ENCODE measurements at places on chromosomes 3 and 15.

GRCh38 chr3:16888785-16889607 is 4.2 kb downstream of the PLCL2 start:
- DNase-seq, result no peak

DNA sequence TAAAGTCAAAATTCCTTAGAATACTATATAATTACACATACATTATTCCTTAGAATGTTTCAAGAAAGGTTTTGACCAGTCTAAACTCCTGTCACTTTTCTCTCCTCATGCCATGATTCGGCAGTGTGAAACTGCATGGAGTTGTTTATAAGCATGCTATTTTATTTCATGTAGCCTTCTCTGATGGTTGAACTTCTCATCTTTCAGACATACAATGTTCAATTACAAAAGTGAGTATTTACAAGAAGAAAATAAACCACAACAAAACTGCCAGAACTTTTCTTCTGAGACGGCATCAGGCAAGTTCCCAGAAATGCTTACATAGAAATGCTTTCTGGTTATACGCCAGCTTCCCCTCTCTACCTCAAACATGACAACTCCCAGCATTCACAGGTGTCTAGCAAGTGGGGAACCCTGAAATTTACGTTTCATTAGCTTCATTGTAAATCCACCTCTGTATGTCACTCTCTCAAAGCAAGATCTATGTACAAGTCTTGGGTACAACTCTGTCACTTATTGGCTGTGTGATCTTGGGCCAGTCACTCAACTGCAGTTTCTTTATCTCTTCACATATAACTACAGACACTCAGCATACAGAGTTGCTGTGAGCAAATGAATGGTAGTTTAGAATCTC is 42.7 kb downstream of the HDGFL3 start:
- peak; percentile 62 for DNase-seq

DNA sequence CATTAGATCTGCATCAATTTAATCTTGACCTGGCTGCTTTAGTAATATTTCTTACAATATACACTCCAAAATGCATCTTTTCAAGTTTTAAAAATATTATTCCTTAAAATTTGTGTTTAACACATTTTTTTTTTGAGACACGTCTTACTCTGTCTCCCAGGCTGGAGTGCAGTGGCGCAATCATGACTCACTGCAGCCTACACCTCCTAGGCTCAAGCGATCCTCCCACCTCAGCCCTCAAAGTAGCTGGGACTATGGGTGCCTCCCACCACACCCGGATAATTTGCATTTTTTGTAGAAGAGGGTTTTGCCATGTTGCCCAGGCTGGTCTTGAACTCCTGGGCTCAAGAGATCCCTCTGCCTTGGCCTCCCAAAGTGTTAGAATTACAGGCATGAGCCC is 73.6 kb downstream of the ETV5 start:
- peak; percentile 6 for DNase-seq

DNA sequence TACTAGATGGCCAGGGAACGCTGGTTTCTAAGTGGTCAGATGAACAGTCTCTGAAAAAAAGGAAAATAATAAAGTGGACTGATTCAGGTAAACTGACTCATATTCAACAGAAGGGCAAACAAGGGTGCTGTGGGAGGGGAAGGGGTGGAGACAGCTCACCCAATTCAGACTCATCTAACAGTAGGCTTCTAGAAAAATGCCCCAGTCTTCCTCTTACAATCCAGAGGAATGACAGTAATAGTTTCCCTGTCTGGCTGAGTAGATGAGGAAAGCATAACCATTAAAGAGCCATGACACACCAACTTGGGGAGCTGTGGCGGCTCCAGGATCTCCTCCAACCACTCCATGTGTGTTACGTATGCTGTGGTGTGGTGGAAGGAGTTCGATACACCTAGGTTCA is 231.4 kb upstream of the UMPS start:
- no peak for DNase-seq

DNA sequence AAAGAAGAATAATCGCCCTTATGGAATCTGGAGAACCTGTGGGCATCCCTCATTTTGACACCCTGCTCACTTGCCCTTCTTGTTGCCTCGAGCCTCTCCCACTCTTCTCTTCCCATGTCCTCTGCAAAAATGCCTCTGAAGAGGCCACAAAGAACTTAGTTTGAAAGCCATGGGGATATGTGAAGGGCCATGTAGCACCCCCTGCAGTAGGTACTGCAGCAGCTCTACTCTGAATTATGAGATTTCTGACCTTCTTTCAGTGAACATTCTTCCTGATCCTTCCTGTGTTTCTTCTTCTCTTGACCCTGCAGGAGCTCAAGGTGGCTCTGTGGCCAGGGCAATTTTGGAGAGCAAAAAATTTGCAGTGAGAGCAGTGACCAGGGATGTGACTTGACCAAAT is 30.4 kb upstream of the TRA2B start:
- DNase-seq, result no peak

GRCh38 chr3:155089495-155089894 is 9.4 kb downstream of the MME start:
- DNase-seq, result no peak

- DNase-seq, result no peak
Observed at GRCh38 chr3:195182470-195182795, 88.5 kb downstream of the XXYLT1 start.

DNA sequence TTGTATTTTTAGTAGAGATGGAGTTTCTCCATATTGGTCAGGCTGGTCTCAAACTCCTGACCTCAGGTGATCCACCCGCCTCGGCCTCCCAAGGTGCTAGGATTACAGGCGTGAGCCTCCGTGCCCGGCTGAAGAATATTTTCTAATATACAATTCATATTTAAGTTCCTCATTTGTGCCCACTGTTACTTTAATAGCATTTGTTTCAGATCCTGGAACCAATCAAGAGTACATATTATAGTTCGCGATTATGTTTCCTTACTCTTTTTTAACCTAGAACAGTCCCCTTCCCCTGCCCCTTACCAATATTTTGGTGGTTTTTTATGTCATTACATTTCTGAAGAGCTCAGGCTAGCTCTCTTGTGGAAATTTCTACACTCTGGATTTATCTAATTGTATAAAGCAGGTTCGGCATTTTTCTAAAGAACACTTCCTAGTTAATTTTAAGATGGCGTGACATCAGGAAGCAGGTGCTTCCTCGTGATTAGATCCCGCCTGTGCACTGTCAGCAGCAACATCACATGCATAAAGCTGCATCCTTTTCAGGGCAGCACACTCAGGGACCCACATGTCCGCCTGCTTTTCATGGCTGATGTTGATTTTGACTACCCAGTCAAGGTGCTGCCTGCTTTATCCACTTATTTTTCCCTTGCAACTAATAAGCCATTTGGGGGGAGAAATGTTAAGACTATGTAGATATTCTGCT is 88.7 kb upstream of the EPHB3 start:
- DNase-seq, result no peak

- DNase-seq, result no peak
Observed at GRCh38 chr3:134846084-134846483, 51.0 kb downstream of the EPHB1 start.

DNA sequence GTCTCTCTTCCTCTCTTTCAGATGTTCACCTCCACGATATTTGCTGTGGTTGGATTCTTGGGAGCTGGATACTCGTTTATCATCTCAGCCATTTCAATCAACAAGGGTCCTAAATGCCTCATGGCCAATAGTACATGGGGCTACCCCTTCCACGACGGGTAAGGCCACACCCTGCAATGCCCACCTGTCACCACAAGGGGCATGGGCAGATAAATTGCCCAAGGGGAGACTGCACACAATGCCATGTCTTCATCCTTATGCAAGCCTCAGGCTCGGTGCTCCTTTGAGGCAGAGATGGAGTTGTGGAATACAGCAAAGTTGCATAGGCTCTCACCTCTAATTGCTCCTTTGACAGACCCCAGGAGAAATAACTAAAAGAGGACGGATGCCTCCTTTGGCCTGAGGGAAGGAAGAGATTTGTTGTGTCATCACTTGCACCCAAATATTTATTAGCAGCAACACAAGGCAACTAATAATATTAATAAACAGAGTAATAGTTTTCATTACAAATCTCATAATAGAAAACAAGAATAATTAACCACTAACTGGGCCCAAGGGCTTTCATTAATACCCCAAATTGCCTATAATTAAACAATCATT is 13.2 kb downstream of the TM4SF4 start:
- peak; percentile 41 for DNase-seq

DNA sequence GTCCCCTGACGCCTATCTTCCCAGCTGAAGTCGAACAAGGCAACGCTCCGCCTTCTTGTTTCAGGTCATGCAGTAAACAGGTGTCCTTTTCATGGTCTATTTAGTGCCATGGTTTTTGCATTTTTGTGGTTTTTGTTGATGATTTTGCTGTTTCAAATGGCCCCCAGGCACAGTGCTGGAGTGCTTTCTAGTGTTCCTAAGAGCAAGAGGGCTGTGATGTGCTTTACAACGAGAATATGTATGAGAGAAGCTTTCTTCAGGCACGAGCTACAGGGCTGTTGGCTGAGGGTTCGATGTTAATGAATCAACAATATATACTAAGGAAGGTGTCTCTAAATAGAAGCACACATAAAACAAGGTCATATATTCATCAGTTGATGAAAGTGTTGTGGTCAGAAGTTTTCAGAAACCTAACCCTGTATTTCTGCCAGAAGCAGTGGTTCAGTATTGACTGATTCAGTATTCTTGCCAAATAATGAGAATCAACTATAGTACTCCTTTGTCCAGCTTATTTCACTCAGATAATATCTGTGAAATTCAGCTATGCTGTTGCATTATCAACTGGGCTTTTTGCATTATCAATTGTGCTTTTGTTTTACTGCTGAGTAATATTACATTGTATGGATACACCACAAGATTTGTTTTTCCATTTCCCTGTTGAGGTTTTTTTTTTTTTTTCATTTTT is 18.5 kb downstream of the LIMD1 start:
- no peak for DNase-seq

- DNase-seq, result no peak
Observed at GRCh38 chr15:62559381-62559733, 394.3 kb upstream of the C2CD4B start.

- no peak for DNase-seq
Observed at GRCh38 chr3:40763807-40764206, 239.0 kb downstream of the ZNF621 start.

DNA sequence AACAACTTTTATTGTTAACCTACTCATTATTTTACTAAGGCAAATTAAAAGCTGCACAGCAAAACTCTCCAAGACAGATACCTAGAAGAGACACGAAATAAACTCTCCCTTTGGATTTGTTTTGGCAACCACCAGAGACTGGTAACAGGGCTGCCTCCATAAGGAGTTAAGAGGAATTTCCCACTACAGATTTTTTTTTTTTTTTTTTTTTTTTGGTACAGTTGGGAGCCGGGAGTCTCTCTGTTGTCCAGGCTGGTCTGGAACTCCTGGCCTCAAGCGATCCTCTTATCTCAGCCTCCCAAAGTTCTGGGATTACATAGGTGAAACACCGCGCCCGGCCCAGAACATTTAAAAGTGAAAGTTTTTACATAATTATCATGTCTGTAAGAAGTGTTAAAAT is 73.6 kb upstream of the VGLL4 start:
- no peak for DNase-seq

- no peak for DNase-seq
Observed at GRCh38 chr15:80992006-80992405, 2.4 kb upstream of the MESD start.

GRCh38 chr15:95458721-95459120 is 871.8 kb upstream of the NR2F2 start:
- no peak for DNase-seq

GRCh38 chr3:135072431-135072830 is 277.4 kb downstream of the EPHB1 start:
- no peak for DNase-seq

GRCh38 chr15:73936588-73937290 is 10.5 kb downstream of the LOXL1 start:
- no peak for DNase-seq

DNA sequence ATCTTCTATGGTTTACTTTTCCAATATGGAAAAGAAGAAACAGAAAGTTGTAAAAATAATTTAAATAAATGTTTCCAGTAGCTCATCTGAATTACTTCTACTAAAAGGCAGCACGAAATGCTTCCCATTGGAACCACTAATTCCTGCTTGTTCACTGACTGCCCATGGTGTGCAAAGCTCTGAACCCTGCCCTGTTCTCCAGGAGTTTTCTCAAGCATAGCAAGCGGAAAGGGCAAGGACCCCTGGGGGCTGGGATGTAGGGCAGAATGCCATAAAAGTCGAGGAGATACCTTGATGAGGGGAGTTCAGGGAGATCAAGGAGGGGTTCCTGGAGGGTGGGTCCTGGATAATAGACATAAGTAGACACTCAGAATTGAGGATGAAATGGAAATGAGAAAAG is 35.3 kb upstream of the BNC1 start:
- no peak for DNase-seq

GRCh38 chr3:120681506-120682038 is 467 bp downstream of the HGD start:
- DNase-seq, result no peak

DNA sequence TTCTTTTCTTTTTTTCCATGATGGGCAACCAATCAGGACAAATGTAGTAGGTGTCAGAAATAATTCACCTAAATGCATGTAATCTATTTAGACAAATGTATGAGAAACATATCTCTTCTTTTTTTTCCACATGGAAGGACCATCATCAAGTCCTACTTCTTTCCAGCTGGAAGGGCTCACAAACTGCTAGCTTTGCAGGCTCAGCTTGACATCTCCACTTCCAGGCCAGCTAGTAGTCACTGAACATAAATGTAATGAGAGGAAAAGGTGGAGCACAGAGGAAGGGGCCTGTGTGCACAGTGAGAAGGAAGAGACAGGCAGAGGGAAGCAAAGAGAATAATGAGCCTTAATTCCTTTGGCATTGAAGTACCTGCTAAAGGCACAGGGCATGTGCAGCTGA is 504.9 kb downstream of the MCTP2 start:
- DNase-seq, result no peak

- DNase-seq, result peak; percentile 75
Observed at GRCh38 chr3:132911741-132912415, 126.3 kb upstream of the TMEM108 start.

GRCh38 chr3:108073764-108074431 is 16.9 kb downstream of the CD47 start:
- no peak for DNase-seq

GRCh38 chr3:16467393-16467792 is 46.1 kb downstream of the RFTN1 start:
- DNase-seq, result no peak

- DNase-seq, result no peak
Observed at GRCh38 chr15:49372366-49372765, 50.7 kb upstream of the FGF7 start.

GRCh38 chr15:90585863-90586262 is 56.1 kb downstream of the CRTC3 start:
- no peak for DNase-seq

DNA sequence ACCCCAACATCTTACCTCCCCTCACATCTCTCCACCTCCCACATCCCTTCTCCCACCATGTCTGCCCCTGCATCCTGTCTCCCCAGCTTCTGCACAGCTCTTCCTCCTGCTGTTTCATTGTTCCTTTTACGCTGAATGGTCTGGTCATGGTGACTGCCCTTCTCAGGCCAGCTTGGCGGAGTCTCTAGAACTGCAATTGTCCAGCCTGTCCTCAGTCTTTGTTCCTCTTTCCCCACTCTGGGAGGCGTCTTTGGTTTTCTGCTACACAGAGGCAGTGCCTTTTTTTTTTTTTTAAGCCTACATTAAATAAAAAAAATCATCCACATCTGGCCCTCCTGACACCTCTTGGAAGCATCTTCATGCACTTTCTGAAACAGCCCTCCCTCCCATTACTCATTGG is 49.1 kb upstream of the SEC22A start:
- no peak for DNase-seq

- DNase-seq, result no peak
Observed at GRCh38 chr15:50697109-50697797, 10.7 kb upstream of the TRPM7 start.

- DNase-seq, result no peak
Observed at GRCh38 chr3:134522541-134522940, 36.7 kb downstream of the CEP63 start.
